CD8-positive, alpha-beta memory T cell (primary cell): ENCODE measurements at places on chromosomes 5 and 9.

DNA sequence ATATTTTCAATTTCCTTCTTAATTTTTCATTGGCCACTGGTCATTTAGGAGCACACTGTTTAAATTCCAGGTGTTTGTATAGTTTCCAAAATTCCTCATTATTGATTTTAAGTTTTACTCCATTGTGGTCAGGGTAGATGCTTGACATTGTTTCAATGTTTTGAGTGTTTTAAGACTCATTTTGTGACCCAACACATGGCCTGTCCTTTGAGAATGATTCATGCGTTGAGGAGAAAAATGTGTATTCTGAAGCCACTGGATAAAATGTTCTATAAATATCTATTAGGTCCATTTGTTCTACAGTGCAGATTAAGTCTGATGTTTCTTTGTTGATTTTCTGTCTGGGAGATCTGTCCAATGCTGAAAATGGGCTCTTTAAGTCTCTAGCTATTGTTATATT, 24.4 kb upstream of the FNIP1 start:
- no peak overlapping the region for H3K27ac ChIP-seq
- no peaks in the 10 kb centered on the region for H3K36me3 ChIP-seq
- H3K27me3 ChIP-seq = no peaks in the 10 kb centered on the region
- H3K4me1 ChIP-seq = no peaks in the 10 kb centered on the region
- H3K4me3 ChIP-seq = no peak overlapping the region

- no peaks in the 10 kb centered on the region for H3K27me3 ChIP-seq
- no peak overlapping the region for H3K27ac ChIP-seq
- no peaks in the 10 kb centered on the region for H3K36me3 ChIP-seq
- H3K4me3 ChIP-seq = no peak overlapping the region
- no peak for DNase-seq
- no peaks in the 10 kb centered on the region for H3K4me1 ChIP-seq
These were observed 69.7 kb downstream of the SH3GL2 start for GRCh38 chr9:17648516-17648915.

- peaks cover 4% of the 10 kb centered on the region for H3K27me3 ChIP-seq
- H3K27ac ChIP-seq = no peak overlapping the region
- H3K36me3 ChIP-seq = no peaks in the 10 kb centered on the region
- no peak for DNase-seq
These were observed 681 bp upstream of the CHSY3 start for GRCh38 chr5:129903466-129904101.

GRCh38 chr5:42807722-42808447, 3.8 kb downstream of the SELENOP start:
- H3K4me3 ChIP-seq = no peak overlapping the region
- H3K4me1 ChIP-seq = no peaks in the 10 kb centered on the region
- DNase-seq = no peak
- H3K27me3 ChIP-seq = no peaks in the 10 kb centered on the region
- no peaks in the 10 kb centered on the region for H3K36me3 ChIP-seq

DNA sequence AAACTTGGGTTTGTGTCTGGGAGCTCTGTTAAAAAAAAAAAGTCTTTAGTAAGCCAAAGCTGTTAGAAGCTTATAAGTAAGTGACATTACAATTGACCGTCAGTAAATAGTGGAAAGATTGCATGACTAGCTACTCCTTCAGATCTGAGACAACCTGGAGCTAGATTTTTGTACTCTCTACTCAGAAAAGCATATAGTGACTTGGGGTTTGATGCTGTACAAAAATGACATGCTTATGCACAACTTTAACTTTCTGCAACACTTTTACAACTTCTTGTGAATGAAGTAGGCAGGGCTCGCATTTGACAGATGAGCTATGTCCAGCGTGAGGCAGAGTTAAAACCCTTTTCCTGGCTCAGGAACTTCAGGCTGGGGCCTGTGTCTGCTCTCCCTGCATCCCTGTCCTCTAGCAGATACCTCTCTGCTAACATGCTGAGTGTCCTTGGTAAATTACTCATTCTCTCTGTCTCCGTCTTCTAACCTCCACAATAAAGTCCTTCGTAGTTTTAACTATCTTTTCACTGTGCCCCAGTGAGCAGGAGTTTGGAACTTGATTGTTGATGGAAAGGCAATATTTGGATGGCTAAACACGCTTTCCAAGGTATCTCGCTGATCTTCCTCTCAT, 471 bp upstream of the GHR start:
- no peak overlapping the region for H3K4me3 ChIP-seq
- peaks cover 5% of the 10 kb centered on the region for H3K4me1 ChIP-seq
- no peak for DNase-seq
- H3K27ac ChIP-seq = no peak overlapping the region
- no peaks in the 10 kb centered on the region for H3K36me3 ChIP-seq

DNA sequence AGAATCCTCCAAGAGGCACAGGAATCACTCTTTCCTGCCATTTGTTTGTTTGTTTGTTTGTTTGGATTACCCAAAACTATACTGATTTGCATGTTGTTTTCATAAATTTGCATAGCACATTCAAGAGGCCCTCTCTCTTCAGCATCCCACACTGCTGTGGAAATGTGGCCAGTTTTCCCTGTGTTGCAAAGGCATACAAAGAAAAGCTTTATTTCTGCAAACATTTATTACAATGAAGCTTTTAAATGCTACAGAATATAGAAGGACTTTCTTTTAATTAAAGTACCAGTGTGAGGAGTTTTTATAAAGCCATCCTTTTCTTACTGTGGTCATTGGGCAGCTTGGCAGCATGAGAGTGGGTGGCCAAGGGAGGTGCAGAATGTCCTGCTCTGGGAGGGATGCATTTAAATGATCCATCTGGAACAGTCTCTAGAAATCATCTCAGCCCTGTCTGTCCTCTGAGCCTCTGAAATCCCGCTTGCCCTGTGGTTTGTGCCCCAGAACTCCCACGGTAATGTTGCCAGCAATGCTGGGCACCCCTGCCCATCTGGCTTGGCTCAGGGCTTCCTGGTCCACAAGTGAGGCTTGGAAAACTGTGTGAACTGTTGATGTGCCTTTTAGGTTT, 356.8 kb upstream of the KIF2A start:
- DNase-seq = no peak
- no peaks in the 10 kb centered on the region for H3K4me1 ChIP-seq
- H3K36me3 ChIP-seq = no peaks in the 10 kb centered on the region

DNA sequence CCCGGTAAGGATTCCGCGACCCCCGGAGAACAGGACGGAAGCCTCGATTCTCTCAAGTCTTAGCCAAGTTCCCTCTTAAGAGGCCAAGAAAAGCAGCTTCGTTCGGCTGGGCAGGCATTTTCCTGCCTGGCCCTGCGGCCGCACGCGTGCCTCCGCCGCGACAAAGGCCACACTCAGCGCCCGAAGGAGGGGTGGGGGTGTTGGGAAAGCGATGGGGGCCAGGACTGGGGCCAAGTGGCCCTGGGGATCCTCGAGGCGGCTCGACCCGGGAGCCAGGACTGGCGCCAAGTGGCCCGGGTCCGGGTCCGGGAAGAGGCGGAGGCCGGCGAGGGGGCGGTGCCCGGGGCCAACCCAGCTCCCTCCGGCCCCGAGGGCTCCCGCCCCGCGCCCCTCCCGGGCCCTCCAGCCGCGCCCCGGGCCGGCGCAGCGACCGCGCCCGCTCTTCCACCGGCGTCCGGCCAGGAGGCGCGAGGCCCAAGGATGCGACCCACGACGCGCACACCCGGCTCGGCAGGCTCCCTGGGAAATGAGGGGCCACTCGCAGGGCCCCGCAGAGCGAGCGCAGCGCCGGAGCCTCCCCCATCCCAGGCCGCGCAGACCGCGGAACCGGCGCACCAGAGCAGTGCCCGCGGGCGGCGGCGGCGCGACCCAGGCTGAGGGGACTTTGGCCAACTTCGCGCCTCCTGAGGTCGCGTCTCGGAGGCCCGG, 756 bp downstream of the VAV2 start:
- peaks cover 11% of the 10 kb centered on the region for H3K4me1 ChIP-seq
- H3K36me3 ChIP-seq = no peaks in the 10 kb centered on the region
- no peak overlapping the region for H3K4me3 ChIP-seq
- no peak overlapping the region for H3K27ac ChIP-seq
- no peaks in the 10 kb centered on the region for H3K27me3 ChIP-seq

DNA sequence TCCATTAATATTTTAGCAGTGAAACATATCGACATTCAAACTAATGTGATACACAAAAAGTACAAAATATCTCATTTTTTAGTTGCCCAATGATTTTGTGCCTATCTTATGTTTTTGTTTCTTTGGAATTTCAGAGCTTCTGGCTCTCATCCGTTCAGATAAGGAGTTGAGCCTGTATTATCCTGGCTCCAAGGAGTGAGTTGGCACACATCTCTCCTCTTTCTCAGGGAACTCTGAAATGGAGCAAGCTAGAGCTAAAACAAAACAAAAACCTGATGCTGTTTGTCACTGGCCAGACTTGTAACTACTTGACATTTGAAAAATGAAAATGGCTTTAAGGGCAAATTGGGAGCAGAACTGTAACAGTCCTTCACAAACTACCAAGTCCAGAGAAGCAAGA, 131.3 kb upstream of the SLC28A3 start:
- DNase-seq = no peak
- no peaks in the 10 kb centered on the region for H3K36me3 ChIP-seq
- H3K27ac ChIP-seq = no peak overlapping the region
- H3K27me3 ChIP-seq = no peaks in the 10 kb centered on the region
- H3K4me3 ChIP-seq = no peak overlapping the region
- no peaks in the 10 kb centered on the region for H3K4me1 ChIP-seq

DNA sequence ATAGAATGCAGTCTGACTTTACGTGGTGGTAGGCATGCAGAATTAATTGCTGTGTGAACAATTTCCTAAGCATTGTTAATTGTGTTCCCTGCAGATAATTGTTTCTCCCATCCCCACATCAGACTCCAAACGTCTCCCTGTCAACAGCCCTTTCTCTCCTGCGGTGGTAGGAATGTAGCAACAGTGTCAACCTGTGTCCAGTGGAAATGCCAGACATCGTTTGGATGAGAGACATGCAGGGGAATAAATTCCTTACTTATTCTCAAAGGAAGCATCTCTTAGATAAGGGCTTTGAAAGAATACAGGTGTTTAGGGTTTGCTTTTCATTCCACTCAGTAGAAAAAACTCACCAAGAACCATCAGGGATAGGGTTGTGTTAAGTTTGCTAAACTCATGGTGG, 245.3 kb upstream of the WWC1 start:
- no peak overlapping the region for H3K27ac ChIP-seq
- no peaks in the 10 kb centered on the region for H3K4me1 ChIP-seq
- no peak overlapping the region for H3K4me3 ChIP-seq
- H3K36me3 ChIP-seq = no peaks in the 10 kb centered on the region
- DNase-seq = no peak
- no peaks in the 10 kb centered on the region for H3K27me3 ChIP-seq

DNA sequence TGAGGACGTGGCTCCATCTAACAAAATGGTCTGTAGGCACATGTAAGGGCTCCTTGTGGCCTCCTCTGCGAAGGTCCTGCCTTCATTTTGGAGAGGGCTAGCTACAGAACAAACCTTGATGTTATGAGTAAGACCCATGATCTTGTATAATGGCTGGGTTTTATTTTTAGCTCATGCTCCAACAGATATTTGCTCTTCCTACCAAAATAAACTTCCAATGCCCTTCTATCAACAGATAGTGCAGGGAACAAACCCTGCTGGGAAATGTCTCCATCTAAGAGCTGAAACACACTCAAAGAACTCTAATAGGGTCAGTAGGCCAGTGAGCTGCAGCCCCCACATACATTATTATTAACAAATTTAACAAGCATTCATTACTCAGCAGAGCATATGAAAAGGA, 189.5 kb downstream of the LURAP1L start:
- no peak overlapping the region for H3K27ac ChIP-seq
- H3K4me1 ChIP-seq = no peaks in the 10 kb centered on the region
- H3K27me3 ChIP-seq = no peaks in the 10 kb centered on the region
- no peaks in the 10 kb centered on the region for H3K36me3 ChIP-seq
- H3K4me3 ChIP-seq = no peak overlapping the region
- no peak for DNase-seq

DNA sequence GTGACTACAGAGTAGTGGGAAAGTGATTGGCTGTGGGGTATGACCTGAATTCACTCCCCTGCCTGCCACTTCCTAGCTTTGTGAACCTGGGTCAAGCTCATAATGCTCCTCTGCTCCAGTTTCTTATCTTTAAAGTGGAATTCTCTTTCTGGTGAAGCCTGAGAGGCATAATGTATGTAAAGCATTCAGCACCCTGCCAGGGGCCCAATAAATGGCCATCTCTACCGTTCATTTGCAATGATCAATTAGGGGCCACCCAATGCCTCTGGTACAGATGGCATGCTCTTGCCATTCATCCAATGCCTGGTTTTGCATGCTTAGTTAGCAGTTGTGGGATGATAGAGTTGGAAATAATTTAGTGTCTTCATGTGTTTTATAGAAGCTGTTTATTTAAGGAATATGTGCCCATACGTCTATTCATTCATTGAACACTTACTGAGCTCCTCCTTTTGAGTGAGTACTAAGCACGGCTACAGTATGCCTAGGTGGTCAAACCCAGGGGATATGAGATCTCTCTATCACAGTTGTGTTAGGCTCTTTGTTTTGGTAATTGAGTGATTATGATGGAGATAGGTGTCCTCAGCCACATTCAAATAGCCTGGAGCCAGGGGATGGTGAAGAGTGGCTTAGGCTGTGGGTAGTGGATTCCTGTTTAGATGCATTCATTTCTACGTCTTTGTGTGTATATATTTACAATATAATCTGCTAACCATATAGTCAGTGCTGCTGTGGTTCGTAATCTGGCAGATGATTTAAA, 15.3 kb downstream of the ZNF462 start:
- no peaks in the 10 kb centered on the region for H3K36me3 ChIP-seq
- H3K27me3 ChIP-seq = no peaks in the 10 kb centered on the region
- no peak overlapping the region for H3K27ac ChIP-seq

DNA sequence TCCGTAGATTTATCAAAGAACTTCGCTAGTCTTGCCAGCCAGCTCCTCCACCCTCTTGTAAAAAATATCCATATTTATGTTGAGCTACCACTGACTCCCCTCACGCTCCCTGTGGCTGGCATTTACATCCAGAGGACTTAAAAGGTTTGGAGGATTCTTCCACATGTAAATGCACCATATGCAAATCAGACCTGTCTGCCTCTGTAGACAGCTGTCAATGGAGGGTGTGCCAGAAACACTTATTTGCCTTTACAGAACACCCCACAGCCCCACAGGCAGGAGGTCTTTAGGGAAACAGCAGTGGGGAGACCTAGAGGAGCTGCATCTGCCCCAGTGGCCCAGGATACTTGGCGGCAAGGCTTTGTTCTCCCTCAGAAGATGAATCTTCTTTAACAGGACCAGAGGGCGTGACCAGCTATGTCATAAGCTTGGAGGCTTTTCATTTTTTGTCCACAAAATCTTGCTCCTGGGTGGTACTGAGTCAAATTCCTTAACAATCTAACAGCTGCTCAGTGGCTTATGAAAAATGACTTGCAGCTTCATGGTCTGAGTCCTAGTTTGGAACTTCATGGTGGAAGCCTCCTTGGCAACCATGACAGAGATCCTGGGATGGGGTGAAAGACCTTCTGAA, 535.8 kb downstream of the EBF1 start:
- no peaks in the 10 kb centered on the region for H3K36me3 ChIP-seq
- no peaks in the 10 kb centered on the region for H3K4me1 ChIP-seq
- H3K27me3 ChIP-seq = no peaks in the 10 kb centered on the region
- no peak for DNase-seq

- DNase-seq = peak; percentile 41
- no peaks in the 10 kb centered on the region for H3K27me3 ChIP-seq
- H3K4me1 ChIP-seq = peaks cover 30% of the 10 kb centered on the region
- no peak overlapping the region for H3K4me3 ChIP-seq
- H3K36me3 ChIP-seq = peaks cover 10% of the 10 kb centered on the region
- H3K27ac ChIP-seq = no peak overlapping the region
These were observed 15.7 kb downstream of the LPCAT1 start for GRCh38 chr5:1507961-1508658.

- no peak within 1 kb of the TSS for H3K27ac ChIP-seq
- DNase-seq = no peak
- no peaks in the 10 kb centered on the region for H3K4me1 ChIP-seq
- peaks cover 34% of the 10 kb centered on the region for H3K27me3 ChIP-seq
These were observed at the start of gene CDO1 for GRCh38 chr5:115816226-115817081. TSS of gene CDO1 (minus strand) at chr5:115816659. CDS start at chr5:115816397, 262 bp downstream.

GRCh38 chr9:105886136-105886535, 191.8 kb downstream of the TMEM38B start:
- H3K27me3 ChIP-seq = no peaks in the 10 kb centered on the region
- no peak overlapping the region for H3K27ac ChIP-seq
- no peak for DNase-seq
- H3K36me3 ChIP-seq = no peaks in the 10 kb centered on the region
